Anterior cingulate cortex (tissue), 58 donors: ENCODE measurements at places on chromosomes 3 and 15.

DNA sequence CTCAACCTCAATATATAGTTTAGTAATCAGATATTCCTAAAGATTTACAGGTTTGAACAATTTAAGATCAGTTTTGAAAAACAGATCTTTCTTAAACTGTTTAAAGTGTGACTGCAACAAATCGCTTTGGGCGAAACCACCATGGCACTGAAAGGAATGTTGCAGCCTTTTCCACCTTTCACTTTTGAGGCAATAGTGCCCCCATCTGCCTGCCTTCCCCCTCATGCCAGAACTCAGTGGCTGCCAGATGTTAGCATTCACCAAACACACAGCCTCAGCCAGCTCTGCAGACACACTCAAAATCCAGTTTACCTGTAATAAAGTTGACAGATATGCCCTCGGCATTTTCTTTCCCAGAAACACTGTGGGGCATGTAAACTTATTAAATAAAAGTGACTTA lies 3.3 kb downstream of the LYSMD4 start:
- no peak for DNase-seq

DNA sequence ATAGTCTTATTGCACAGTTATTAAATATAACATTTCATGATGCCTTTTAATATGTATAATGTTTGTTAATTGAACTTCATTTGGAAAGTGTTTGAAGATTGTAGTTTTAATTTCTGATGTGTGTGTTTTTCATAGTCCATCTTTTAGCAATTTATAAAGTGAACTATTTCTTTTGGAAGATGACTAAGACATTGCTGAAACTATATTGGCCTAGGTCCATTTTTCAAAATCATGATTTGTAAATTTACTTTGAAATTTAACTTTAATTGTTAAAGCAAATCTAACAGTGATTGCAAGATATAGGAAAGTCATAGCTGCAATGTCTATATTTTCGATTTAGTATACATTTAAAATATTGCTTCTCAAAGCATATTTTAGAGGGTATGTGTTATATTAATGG lies 30.8 kb downstream of the MCTP2 start:
- DNase-seq: no peak

DNA sequence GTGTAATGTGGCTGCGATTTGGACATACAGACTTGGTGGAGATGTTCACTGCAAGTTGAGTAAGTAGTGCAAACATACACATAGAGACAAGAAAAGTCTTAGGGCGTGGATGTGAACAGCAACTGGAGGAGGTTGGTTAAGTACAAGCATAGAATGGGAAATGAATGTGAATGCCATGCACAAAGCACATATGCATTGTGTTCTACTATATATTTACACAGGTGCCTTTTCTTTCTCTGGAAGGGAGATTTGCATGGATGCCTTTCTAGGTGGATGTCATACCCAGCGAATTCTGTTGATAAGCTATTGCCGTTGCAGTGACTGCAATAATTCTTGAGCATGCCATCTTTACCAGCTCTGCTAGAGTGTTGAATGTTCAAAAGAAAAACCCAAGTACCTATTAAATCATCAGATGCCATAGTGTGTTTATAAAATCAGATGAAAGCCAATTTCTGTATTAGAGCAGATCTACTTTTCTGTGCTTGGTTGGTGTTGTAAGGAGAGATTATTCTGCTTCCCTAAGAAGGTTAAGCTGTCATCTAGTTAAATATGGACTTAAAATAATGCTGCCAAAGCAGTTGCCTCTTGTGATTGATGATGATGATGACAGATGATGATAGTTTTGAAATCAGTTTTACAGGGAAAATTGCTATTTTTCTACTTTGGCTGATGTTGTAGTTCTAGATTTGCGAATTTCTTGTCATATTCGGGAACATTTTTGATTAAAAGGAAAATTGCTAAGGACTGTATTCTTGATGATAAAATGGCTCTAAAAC lies 148.4 kb downstream of the CNTN4 start:
- no peak for DNase-seq

- no peak for DNase-seq
These were observed 65.8 kb upstream of the ZBTB38 start for GRCh38 chr3:141302364-141303141.
